ENCODE measurements at places on chromosomes 2 and 18. TPM values are rescaled to one million over a fixed set of nuclear protein-coding genes. Genes with fewer than 3 reads are reported as not detected.

Gene CCDC93
- total RNA-seq: 11.0 TPM

Gene ITGA6
- total RNA-seq: 27.3 TPM

Gene GKN1
- total RNA-seq: not detected

Gene DNAJC27
- 15.0 TPM for total RNA-seq

Gene CERKL
- not detected for total RNA-seq

Gene INHA
- 1.6 TPM for total RNA-seq

Gene WDPCP
- total RNA-seq: 13.7 TPM
